ENCODE measurements at places on chromosomes 16 and 17.

DNA sequence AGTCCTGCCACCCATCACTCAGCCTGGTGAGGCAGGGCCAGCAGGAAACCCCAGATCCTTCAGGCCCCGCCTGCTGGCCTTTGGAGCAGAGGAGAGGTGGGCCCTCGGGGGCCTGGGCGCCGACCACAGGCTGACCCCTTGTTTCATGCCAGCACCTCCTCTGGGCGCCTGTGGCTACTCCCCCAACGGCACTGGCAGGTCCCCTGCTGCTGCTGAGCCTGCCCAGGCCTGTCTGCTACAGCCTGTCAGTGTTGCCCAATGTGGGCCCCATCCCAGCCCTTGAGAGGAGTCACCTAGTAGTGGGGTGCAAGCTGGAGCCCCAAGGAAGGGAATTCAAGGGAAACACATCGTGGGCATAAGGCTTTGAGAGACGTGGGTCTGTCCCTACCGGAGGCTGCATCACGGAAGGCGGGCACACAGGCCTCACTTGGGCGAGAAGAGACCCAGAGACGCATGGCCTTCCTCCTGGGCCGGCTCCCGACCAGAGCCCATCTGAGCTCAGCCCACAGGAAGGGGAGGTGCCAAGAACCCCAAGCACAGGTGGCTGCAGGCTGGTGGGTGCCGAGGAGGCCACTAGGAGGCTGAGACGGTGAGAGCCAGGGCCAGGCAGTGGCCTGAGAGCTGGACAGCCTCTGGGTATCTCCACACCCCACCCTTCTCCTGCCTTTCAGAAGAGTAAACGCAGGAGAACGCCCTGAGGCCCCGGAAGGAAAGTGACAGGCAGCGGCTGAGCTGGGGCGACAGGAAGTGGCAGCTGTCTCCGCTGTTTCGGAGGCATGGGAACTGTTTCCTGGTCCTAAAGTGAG is 8.0 kb upstream of the FASN start:
- no peak for DNase-seq

DNA sequence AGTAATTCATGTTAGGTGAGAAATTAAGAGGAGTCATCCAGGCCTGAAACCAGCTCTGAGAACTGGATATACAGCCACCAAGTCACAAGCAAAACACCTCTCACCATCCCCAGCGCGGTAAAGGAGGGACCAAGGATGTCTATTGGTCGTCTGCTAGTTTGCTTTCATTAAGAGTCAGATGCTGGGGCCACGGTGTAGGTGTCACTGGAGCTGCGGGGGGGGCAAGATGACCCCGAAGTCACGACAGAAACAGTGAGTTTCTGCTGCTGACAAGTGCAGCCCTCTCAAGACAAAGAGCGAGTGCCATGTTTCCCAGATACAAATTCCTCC is 790 bp downstream of the NCBP3 start:
- DNase-seq: no peak

DNA sequence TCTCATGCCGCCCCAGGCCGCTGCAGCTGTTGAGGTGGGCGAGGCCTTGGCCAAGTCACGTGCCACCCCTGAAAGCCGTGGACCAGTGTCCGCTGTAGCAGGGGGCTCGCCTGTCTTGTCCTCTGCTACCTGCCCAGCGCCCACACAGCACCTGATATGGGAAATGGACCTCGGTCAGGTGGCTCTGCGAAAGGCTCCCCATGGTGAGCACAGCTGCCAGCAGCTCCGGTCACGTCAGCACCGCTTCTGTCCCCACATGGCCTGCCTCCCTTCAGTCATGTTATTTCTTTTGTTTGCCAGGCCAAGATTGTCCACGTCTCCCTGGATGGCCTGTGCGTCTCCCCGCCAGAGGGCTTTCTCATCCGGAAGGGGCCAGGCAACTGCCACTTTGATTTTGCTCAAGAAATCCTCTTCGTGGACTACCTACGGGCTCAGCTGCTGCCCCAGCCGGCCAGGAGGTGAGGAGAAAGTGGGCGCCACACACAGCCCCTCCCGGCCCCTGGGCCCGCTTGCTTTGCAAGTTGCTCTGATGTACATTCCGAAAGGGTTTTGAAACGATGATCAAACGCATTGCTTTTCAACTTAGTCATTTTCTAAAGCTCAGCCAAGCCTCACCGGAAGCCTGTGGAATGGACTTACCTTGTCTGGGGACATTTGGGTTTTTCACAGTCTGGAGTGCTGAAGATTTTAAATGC is 219.8 kb downstream of the KATNIP start:
- DNase-seq: no peak

- no peak for DNase-seq
Measured at GRCh38 chr17:13525876-13526275, 75.9 kb downstream of the HS3ST3A1 start.

- DNase-seq: no peak
Measured at GRCh38 chr16:55832425-55832772, 497 bp downstream of the CES1 start.

DNA sequence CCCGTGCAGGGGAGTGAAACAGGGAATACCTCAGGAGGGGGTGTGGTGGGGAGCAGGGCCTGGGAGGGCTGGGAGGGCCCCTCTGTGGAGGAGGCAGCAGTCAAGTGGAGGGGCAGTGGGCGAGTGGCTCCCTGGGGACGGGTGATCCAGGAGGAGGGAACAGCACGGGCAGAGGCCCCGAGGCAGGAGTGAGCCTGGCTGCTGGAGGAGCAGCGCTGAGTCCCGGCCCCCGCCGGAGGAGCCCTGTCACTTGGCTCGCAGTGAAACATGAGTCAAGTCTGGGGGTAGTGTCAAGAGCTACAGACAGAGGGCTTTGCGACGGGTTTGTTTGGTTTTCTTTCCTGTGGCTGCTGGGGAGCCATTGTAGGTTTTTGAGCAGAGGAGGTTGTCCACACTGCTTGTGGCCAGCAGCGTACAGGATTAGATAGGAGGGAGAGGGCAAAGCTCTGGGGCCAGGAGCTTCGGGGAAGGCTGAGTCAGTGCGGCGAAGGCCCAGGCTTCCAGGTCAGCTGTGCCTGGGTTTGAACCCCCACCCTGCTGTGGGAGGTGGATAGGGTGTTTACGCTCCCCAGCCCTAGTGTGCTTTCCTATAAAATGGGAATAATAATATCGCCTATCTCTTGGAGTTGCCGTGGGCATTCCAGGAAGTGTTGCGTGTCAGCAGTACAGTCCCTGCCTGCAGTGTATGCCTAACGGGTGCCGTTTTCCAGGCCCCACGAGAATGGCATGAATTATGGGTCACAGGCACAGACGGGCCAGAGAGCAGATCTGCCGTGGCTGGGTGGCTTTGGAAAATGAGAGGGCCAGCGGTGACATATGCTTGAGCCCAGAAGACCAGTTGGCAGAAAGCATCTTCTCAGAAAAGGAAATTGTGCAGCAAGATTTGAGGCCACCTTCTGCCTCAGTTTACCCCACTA is 115.9 kb upstream of the CIBAR2 start:
- no peak for DNase-seq

- no peak for DNase-seq
Measured at GRCh38 chr17:66313995-66314659, 11.7 kb downstream of the PRKCA start.
